T-helper 2 cell treated with Interferon-gamma antibody and Interleukin-4, amounts not matched to agents 100 ng/mL and 5 ng/mL, for 36 hours (primary cell): ENCODE measurements at places on chromosomes 2 and 18. TPM values are rescaled to one million over a fixed set of nuclear protein-coding genes. Genes with fewer than 3 reads are reported as not detected.

Gene VWA3B
- total RNA-seq = not detected in 2 replicates

Gene PJVK
- total RNA-seq = 1.7 and 2.3 TPM in 2 replicates

Gene GALM
- 51.0 and 54.2 TPM in 2 replicates for total RNA-seq

Gene SERPINB8
- 6.4 and 8.1 TPM in 2 replicates for total RNA-seq

Gene XIRP2
- total RNA-seq = not detected in 2 replicates

Gene MAP3K19
- total RNA-seq = not detected in 2 replicates

Gene RASGRP3
- total RNA-seq = 5.2 and 7.1 TPM in 2 replicates

Gene POMC
- total RNA-seq = 3.0 and 4.1 TPM in 2 replicates

Gene REEP1
- total RNA-seq = 0.45 and 0.57 TPM in 2 replicates

Gene CD28
- 117 and 126 TPM in 2 replicates for total RNA-seq

Gene SP140L
- total RNA-seq = 120 and 122 TPM in 2 replicates

Gene AQP12A
- total RNA-seq = not detected in 2 replicates

Gene TUBA4B
- total RNA-seq = not detected in 2 replicates

Gene MYO1B
- total RNA-seq = 2.8 and 3.7 TPM in 2 replicates

Gene NT5C1B
- total RNA-seq = not detected in 2 replicates

Gene HNRNPA3
- total RNA-seq = 358 and 359 TPM in 2 replicates

Gene EDAR
- not detected in 2 replicates for total RNA-seq

Gene MC5R
- total RNA-seq = 0.09 TPM in 1 of 2 replicates, not detected in the other

Gene CXCR4
- 94.2 and 97.6 TPM in 2 replicates for total RNA-seq

Gene MYO3B
- total RNA-seq = 1.2 and 1.4 TPM in 2 replicates

Gene RESP18
- total RNA-seq = not detected in 2 replicates

Gene SCN9A
- 1.9 and 2.7 TPM in 2 replicates for total RNA-seq

Gene ACMSD
- total RNA-seq = not detected in 2 replicates

Gene FLACC1
- 1.1 and 1.3 TPM in 2 replicates for total RNA-seq

Gene NR4A2
- total RNA-seq = 1.9 and 2.1 TPM in 2 replicates

Gene IL18RAP
- total RNA-seq = 3.4 and 4.2 TPM in 2 replicates

Gene ANKRD36B
- total RNA-seq = 64.1 and 68.7 TPM in 2 replicates

Gene ABCG8
- 0.09 TPM in 1 of 2 replicates, not detected in the other for total RNA-seq

Gene GNLY
- total RNA-seq = 17.8 and 18.1 TPM in 2 replicates

Gene MYO5B
- total RNA-seq = 0.02 TPM in 1 of 2 replicates, not detected in the other

Gene FBXO36
- total RNA-seq = 0.41 and 0.52 TPM in 2 replicates

Gene IL1F10
- not detected in 2 replicates for total RNA-seq

Gene CAPN14
- 0.20 and 0.27 TPM in 2 replicates for total RNA-seq

Gene MPP4
- total RNA-seq = not detected in 2 replicates

Gene ADD2
- total RNA-seq = 3.4 and 4.0 TPM in 2 replicates

Gene PKDCC
- 0.16 TPM in 1 of 2 replicates, not detected in the other for total RNA-seq

Gene AGXT
- total RNA-seq = not detected in 2 replicates

Gene LYPD6B
- total RNA-seq = not detected in 2 replicates

Gene LAMA3
- 0.11 TPM in 2 replicates for total RNA-seq

Gene UGT1A8
- not detected in 2 replicates for total RNA-seq

Gene PLEK
- 0.86 and 1.1 TPM in 2 replicates for total RNA-seq

Gene CIB4
- not detected in 2 replicates for total RNA-seq

Gene STON1
- 1.7 and 1.9 TPM in 2 replicates for total RNA-seq

Gene TP53I3
- total RNA-seq = 2.2 and 2.7 TPM in 2 replicates

Gene FZD7
- 0.23 TPM in 2 replicates for total RNA-seq

Gene PLGLB2
- 4.4 and 5.2 TPM in 2 replicates for total RNA-seq

Gene EPHA4
- total RNA-seq = 6.6 and 7.0 TPM in 2 replicates

Gene MSTN
- total RNA-seq = not detected in 2 replicates

Gene STPG4
- total RNA-seq = 0.30 and 0.50 TPM in 2 replicates

Gene TNFAIP6
- total RNA-seq = not detected in 2 replicates
